ENCODE measurements at places on chromosomes 5 and 9.

- no peak for DNase-seq
Measured at GRCh38 chr5:91541696-91542095, 158.6 kb upstream of the ARRDC3 start.

GRCh38 chr5:130068988-130069387, 164.7 kb downstream of the CHSY3 start:
- DNase-seq = no peak

- no peak for DNase-seq
Measured at GRCh38 chr5:5424736-5425135, 2.3 kb downstream of the ICE1 start.

- DNase-seq = no peak
Measured at GRCh38 chr9:92952906-92953610, 5.7 kb downstream of the FGD3 start.

- DNase-seq = no peak
Measured at GRCh38 chr5:172725785-172726184, 45.2 kb downstream of the DUSP1 start.

DNA sequence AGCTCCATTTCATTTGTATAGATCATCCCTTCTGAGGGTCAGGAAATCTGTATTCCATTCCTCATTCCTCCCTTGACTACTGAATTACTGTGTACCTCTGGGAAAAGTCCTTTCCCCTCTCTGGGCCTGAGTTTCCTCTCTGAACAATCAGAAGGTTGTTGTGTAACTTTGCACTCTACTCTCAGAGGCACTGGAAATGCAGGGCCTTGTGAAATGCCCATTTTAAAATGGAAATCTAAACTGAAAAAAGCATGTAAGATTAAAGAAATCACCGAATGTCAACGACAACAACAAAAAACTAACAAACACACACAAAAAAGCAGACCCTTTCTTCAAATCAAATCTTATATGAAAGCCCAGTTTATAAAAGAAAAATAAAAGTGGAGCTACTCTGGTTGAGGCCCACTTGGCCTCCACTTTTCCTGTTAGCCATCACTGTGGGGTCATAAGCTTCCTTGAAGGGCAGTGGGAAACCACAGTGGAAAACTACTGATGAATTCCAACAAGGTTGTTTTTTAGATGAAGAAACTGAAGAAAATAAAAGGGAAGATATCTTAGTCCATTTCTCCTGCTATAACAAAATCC, 21.6 kb upstream of the GRPEL2 start:
- DNase-seq = no peak

- DNase-seq = no peak
Measured at GRCh38 chr5:62534461-62535236, 44.0 kb upstream of the LRRC70 start.

GRCh38 chr5:155471027-155471426, 457.5 kb downstream of the KIF4B start:
- DNase-seq = no peak

DNA sequence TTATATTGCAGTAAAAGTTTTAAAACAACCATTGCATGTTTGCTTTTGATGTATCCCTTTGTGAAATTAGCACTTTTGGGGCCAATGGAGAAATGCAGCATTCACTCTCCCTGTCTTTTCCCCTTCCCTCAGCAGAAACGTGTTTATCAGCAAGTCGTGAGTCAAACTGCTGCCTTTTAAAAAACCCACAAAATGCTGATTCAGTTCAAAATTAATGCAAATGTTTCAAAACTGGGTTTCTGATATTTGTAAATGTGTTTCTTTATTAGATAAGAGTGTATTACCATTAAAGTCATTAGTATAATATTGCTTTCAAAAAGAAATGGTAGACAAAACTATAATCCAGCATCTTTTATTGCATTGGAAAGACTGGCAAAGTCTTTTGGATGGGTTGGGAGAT, 47.3 kb downstream of the RAD23B start:
- DNase-seq = no peak

DNA sequence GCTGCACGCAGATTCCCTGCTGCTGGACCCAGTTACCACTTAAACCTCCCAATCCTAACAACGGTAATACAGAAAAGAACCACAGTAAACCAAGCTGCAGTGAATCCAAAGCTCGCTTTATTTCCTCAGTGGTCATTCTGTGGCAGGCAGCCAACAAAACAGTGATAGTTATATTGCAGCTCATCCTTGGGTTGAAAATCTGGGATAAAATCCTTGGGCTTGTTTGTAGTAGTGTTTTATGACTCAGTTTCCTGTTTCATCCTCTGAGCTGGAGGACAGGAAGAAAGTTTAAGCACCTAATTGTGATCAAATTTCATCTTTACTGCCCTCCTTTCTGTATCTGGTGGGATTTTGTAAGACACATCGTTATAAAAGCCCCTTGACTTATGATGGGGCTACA, 31.4 kb downstream of the HMGCR start:
- DNase-seq = no peak

- no peak for DNase-seq
Measured at GRCh38 chr5:134491841-134492442, 33.5 kb upstream of the JADE2 start.

- DNase-seq = peak; percentile 94
Measured at GRCh38 chr5:151480384-151481293, 33.2 kb downstream of the SLC36A1 start.

- DNase-seq = no peak
Measured at GRCh38 chr5:120152472-120152871, 311.6 kb upstream of the PRR16 start.

- DNase-seq = no peak
Measured at GRCh38 chr9:132834343-132834742, 43.7 kb downstream of the AK8 start.

GRCh38 chr9:8140557-8140956, 341.0 kb upstream of the DMAC1 start:
- no peak for DNase-seq
